ENCODE measurements at places on chromosomes 1 and 21. TPM values are rescaled to one million over a fixed set of nuclear protein-coding genes. Genes with fewer than 3 reads are reported as not detected.

The TM2D1 gene
- total RNA-seq: 51.4 TPM

The PTGER3 gene
- total RNA-seq: 44.7 TPM

The ACTN2 gene
- 4.0 TPM for total RNA-seq

The STUM gene
- 24.0 TPM for total RNA-seq

The F5 gene
- 0.18 TPM for total RNA-seq

The TBX15 gene
- 2.8 TPM for total RNA-seq

The MYBPH gene
- not detected for total RNA-seq

The LCE6A gene
- not detected for total RNA-seq

The TNFSF4 gene
- 2.3 TPM for total RNA-seq

The DDAH1 gene
- 79.0 TPM for total RNA-seq

The ADORA1 gene
- total RNA-seq: 19.1 TPM

The C1orf115 gene
- 11.1 TPM for total RNA-seq

The MAP10 gene
- 4.4 TPM for total RNA-seq

The NCAM2 gene
- total RNA-seq: 62.0 TPM

The OR6K3 gene
- not detected for total RNA-seq

The TMEM167B gene
- 32.3 TPM for total RNA-seq

The CYP2J2 gene
- 0.36 TPM for total RNA-seq

The VHLL gene
- total RNA-seq: 0.64 TPM

The COP1 gene
- 93.3 TPM for total RNA-seq

The SPRR2B gene
- total RNA-seq: not detected

The TMEM200B gene
- total RNA-seq: 0.82 TPM

The KCNE1 gene
- 0.64 TPM for total RNA-seq

The DYNLT5 gene
- 14.9 TPM for total RNA-seq

The CD1D gene
- total RNA-seq: 0.09 TPM

The TMPRSS3 gene
- 0.09 TPM for total RNA-seq

The GRIK1 gene
- 97.1 TPM for total RNA-seq

The TOMM20 gene
- 84.5 TPM for total RNA-seq

The CTH gene
- 4.5 TPM for total RNA-seq

The HLCS gene
- total RNA-seq: 21.2 TPM

The VSIG8 gene
- total RNA-seq: 0.18 TPM

The PCBP3 gene
- 27.7 TPM for total RNA-seq

The LCE3E gene
- not detected for total RNA-seq

The IRF6 gene
- 1.8 TPM for total RNA-seq

The USH2A gene
- total RNA-seq: 1.9 TPM

The CFHR3 gene
- total RNA-seq: not detected

The LEPROT gene
- total RNA-seq: 46.9 TPM

The OTUD7B gene
- 11.0 TPM for total RNA-seq

The ADORA3 gene
- total RNA-seq: 1.1 TPM

The GPR61 gene
- total RNA-seq: 10.9 TPM

The LRRC38 gene
- 2.4 TPM for total RNA-seq

The KCNA3 gene
- 15.2 TPM for total RNA-seq

The ANGPTL7 gene
- total RNA-seq: 0.27 TPM

The ITLN2 gene
- total RNA-seq: not detected

The ASCL5 gene
- not detected for total RNA-seq

All from cerebellum (tissue), 4 donors.